ENCODE measurements at places on chromosomes 4 and X. TPM values are rescaled to one million over a fixed set of nuclear protein-coding genes. Genes with fewer than 3 reads are reported as not detected.
A peak's percentile ranks its signal among the peaks of the same experiment; 100 is the strongest.

- H3K27ac ChIP-seq: no peak overlapping the region
- no peaks in the 10 kb centered on the region for H3K36me3 ChIP-seq
- no peaks in the 10 kb centered on the region for H3K27me3 ChIP-seq
- no peaks in the 10 kb centered on the region for H3K4me1 ChIP-seq
- H3K4me3 ChIP-seq: no peak overlapping the region
- DNase-seq: no peak
Measured at GRCh38 chr4:38728631-38729141, 54.1 kb downstream of the TLR10 start.

GRCh38 chr4:38192516-38192915 is 232.3 kb downstream of the PTTG2 start:
- H3K4me3 ChIP-seq: no peak overlapping the region
- DNase-seq: no peak
- no peaks in the 10 kb centered on the region for H3K4me1 ChIP-seq
- H3K36me3 ChIP-seq: no peaks in the 10 kb centered on the region
- no peaks in the 10 kb centered on the region for H3K27me3 ChIP-seq
- no peak overlapping the region for H3K27ac ChIP-seq

GRCh38 chr4:6095897-6096296 is 77.7 kb upstream of the C4orf50 start:
- H3K27me3 ChIP-seq: no peaks in the 10 kb centered on the region
- no peak overlapping the region for H3K4me3 ChIP-seq
- no peak overlapping the region for H3K27ac ChIP-seq
- no peaks in the 10 kb centered on the region for H3K4me1 ChIP-seq
- DNase-seq: no peak
- no peaks in the 10 kb centered on the region for H3K36me3 ChIP-seq

DNA sequence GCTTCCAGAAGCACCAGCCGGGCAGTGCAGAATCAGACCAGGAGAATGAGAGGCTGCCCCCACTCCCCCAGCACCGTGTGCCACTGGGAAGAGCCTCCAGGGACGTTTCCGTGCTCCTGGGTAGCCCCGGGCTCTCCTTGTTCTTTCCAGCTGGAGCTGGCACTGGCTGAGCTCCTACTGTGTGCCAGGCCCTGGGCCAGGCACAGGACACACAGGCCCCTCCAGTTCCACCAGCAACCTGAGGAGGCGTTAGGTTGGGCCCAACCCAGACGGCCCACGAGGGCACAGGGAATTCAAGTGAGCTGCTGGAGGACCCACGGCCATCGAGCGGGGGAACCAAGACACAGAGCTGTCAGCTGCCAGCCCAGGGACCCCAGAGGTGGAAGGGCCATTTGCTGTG is 15.9 kb upstream of the ADRA2C start:
- no peaks in the 10 kb centered on the region for H3K4me1 ChIP-seq
- no peak for DNase-seq
- H3K27ac ChIP-seq: no peak overlapping the region
- no peaks in the 10 kb centered on the region for H3K27me3 ChIP-seq

DNA sequence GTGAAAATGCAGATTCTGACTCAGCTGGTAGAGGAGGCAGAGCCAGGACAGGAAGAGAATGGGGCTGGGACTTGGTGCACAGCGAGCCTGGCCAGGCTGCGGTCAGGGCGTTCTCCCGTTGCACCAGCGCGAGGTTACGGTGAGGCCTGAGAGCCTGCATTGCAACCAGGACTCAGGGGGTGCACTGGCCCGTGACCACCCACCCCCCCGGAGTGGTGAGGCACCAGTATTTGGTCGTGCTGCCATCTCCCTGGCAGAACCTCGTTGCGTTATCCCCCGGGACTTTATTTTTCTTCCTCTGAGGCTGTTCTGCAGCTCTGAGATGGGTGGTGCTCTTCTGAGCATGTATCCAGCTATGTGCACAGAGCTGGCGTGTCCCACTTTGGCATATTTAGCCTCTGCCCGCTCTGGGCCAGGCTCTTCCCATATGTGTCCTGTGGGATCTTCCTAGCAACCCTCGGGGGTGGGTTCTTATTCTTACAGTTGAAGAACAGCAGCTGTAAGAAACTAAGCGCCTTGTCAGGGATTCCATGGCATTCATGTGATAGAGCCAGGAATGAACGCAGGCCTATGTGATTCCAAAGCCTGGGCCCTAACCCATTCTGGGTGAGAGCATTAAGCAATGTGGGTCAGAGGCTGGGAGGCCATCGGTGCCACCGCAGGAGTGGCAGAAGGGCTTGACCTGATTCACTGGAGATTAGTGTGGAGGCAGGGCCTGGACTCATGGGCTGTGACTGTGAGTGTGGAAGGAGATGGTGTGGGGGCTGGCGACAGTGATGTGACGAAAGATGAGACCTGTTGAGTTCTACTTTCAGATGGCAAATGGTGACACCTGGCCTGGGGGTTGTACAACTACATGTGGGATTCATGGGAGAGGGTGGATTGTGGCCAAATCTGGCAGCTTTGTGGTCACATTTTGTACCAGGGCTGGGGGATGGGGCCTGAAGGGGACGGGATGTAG is 3.1 kb downstream of the TADA2B start:
- peak overlapping the region; percentile 94 for H3K4me3 ChIP-seq
- no peaks in the 10 kb centered on the region for H3K27me3 ChIP-seq
- 0 out of 2 replicates have a peak, but pooled peaks cover 3% of the 10 kb centered on the region for H3K36me3 ChIP-seq
- peak; percentile 92 for DNase-seq
- H3K4me1 ChIP-seq: peaks cover 42% of the 10 kb centered on the region

DNA sequence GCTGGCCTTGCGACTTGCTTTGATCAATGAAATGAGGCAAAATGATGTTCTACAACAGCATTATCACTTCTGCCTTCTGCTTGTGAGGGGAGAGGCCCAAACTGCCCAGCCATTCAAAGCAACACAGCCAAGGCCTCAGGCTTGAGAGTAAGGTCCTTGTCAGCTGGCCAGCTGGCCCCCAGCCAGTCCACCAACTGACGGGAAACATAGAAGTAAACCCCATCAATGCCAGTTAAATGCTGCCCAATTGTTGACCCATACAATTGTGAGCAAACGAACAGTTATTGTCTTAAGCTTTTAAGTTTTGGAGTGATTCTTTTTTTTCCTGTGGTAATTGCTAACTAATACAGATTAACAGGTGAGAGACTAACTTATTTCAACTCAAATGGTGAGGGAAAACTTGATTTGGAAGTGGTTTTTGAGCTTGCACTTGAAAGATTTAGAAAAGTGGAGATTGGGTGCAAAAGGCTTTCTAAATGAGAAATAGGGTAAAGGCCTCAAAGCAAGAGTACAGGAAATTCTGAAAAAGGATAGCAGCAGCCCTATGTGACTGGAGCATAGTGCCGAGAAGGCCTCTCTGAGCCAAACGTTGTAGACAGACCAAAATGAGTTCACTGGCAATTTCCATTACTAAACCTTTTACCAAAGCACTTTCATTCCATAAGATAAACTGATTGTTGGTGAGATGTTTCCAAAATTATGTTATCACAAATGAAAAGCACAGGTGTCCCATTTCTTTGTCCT is 66.9 kb downstream of the ARHGEF38 start:
- H3K36me3 ChIP-seq: no peaks in the 10 kb centered on the region
- H3K4me1 ChIP-seq: no peaks in the 10 kb centered on the region
- no peak overlapping the region for H3K4me3 ChIP-seq

- H3K36me3 ChIP-seq: no peaks in the 10 kb centered on the region
- DNase-seq: peak; percentile 59
- H3K27me3 ChIP-seq: no peaks in the 10 kb centered on the region
- H3K4me1 ChIP-seq: no peaks in the 10 kb centered on the region
Measured at GRCh38 chr4:54440394-54441136, 211.5 kb downstream of the PDGFRA start.

GRCh38 chr4:60938621-60939020 is 261.5 kb upstream of the ADGRL3 start:
- no peaks in the 10 kb centered on the region for H3K27me3 ChIP-seq
- H3K36me3 ChIP-seq: no peaks in the 10 kb centered on the region
- no peaks in the 10 kb centered on the region for H3K4me1 ChIP-seq
- H3K27ac ChIP-seq: no peak overlapping the region
- DNase-seq: no peak

- H3K4me1 ChIP-seq: no peaks in the 10 kb centered on the region
- H3K36me3 ChIP-seq: no peaks in the 10 kb centered on the region
- H3K4me3 ChIP-seq: no peak overlapping the region
- no peaks in the 10 kb centered on the region for H3K27me3 ChIP-seq
Measured at GRCh38 chr4:100147684-100148083, 42.6 kb downstream of the DDIT4L start.

DNA sequence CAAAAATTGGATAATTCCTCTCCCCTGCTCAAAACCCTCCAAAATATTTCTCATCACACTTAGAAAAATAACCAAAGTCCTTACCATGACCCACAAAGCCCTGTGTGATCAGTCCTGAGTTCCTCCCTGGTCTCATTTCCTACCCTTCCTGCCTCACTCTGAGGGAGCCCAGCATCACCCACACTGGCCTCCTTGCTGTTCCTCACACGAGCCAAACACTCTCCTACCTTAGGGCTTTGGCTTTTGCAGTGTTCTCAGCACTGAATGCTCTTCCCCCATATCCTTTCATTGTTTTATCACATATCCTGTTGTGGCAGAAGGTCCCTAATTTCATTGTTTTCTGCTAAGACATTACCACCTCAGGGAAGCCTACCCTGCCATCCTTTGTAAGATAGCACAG is 12.2 kb downstream of the MGAT4D start:
- H3K4me1 ChIP-seq: no peaks in the 10 kb centered on the region
- H3K4me3 ChIP-seq: no peak overlapping the region
- no peak overlapping the region for H3K27ac ChIP-seq
- no peak for DNase-seq
- H3K36me3 ChIP-seq: no peaks in the 10 kb centered on the region
- H3K27me3 ChIP-seq: no peaks in the 10 kb centered on the region

PPP1R2C gene
- total RNA-seq: not detected

GRK4 gene
- 3.0 TPM for total RNA-seq

ADGRG2 gene
- total RNA-seq: not detected

FGB gene
- total RNA-seq: not detected

SERPINA7 gene
- total RNA-seq: not detected

RBBP7 gene
- total RNA-seq: 185 TPM

NXF3 gene
- not detected for total RNA-seq

GIMD1 gene
- not detected for total RNA-seq

MAGEA12 gene
- not detected for total RNA-seq

GAGE12F gene
- not detected for total RNA-seq

TSPAN6 gene
- total RNA-seq: not detected
